Small intestine (tissue), 16 donors: ENCODE measurements at places on chromosomes 12 and 14. TPM values are rescaled to one million over a fixed set of nuclear protein-coding genes. Genes with fewer than 3 reads are reported as not detected.
A peak's percentile ranks its signal among the peaks of the same experiment; 100 is the strongest.

GRCh38 chr12:92111256-92111655, 34.4 kb downstream of the BTG1 start:
- DNase-seq = no peak
- H3K27me3 ChIP-seq = no peaks in the 10 kb centered on the region
- no peak overlapping the region for H3K4me3 ChIP-seq
- no peak overlapping the region for H3K27ac ChIP-seq
- H3K36me3 ChIP-seq = no peaks in the 10 kb centered on the region

- no peak overlapping the region for H3K27ac ChIP-seq
- H3K36me3 ChIP-seq = no peaks in the 10 kb centered on the region
- no peaks in the 10 kb centered on the region for H3K27me3 ChIP-seq
- no peak for DNase-seq
These were observed 25.5 kb upstream of the LMNTD1 start for GRCh38 chr12:25578411-25579143.

DNA sequence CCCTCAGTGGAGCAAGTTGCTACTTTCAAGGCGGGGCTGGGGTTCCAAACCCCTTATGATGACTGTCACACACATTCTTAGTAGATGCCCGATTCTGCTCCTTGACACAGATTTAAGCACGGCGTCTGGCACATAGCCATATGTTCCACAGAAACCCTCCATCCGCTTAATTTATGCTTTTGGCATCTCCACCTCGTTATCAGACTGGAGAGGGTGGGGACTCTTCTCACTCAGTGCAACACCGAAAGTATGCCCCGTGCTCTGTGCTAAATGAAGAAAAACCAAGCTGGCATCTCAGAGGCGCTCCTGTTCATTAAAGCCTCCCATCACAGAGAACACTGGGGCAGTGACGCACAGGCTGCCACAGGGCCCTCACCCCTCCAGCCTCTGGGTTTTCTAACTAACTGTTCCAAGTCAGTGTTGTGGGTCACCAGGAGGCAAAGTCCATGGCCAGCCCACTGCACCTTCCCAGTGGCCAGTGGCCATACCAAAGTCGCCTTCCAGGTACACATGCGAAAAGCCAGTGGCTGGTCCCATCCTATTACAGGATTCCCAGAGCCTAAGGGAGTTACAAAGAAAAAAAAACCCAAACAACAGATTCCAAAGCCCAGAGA, 27.3 kb downstream of the CCDC88C start:
- H3K4me3 ChIP-seq = no peak overlapping the region
- peak overlapping the region; percentile 17 for H3K27ac ChIP-seq
- H3K4me1 ChIP-seq = peaks cover 6% of the 10 kb centered on the region
- no peak for DNase-seq

DNA sequence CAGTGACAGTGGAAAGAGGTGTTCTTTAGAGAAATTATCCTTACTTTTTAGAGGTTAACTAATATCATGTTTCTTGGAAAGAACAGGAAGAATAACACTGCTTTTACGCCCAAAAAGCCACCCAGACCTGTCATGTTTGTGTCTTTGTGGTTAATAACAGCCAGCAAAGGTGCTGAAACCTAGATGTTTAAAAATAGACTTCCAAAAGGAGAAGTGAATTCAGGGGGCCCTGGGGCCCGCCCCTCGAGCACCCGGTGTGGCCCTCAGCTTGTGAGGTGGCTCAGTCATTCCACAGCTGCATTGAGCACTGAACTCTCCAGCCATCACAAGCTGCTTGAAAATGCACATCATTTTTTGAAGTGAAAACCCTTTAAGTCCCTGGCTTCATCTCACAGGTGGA, 20.8 kb upstream of the AMN start:
- no peaks in the 10 kb centered on the region for H3K4me1 ChIP-seq
- H3K4me3 ChIP-seq = no peak overlapping the region
- no peak overlapping the region for H3K27ac ChIP-seq
- no peak for DNase-seq

GRCh38 chr12:131537267-131537958, 173.5 kb upstream of the SFSWAP start:
- no peaks in the 10 kb centered on the region for H3K27me3 ChIP-seq
- no peak overlapping the region for H3K27ac ChIP-seq
- H3K4me1 ChIP-seq = no peaks in the 10 kb centered on the region
- no peaks in the 10 kb centered on the region for H3K36me3 ChIP-seq
- no peak overlapping the region for H3K4me3 ChIP-seq

ASPG gene
- 1.9 TPM for polyA plus RNA-seq

PRR4 gene
- polyA plus RNA-seq = 1.5 TPM

CRADD gene
- polyA plus RNA-seq = 49.4 TPM
